Tibial artery (tissue), 4 donors: ENCODE measurements at places on chromosomes 16 and 17.

GRCh38 chr17:48155889-48156611 is 48.5 kb downstream of the SNX11 start:
- DNase-seq, result no peak

- no peak for DNase-seq
These were observed 16.6 kb downstream of the PDILT start for GRCh38 chr16:20387978-20388377.

GRCh38 chr16:85190572-85190971 is 78.3 kb upstream of the CIBAR2 start:
- no peak for DNase-seq

GRCh38 chr17:4261452-4261851 is 2.3 kb downstream of the ANKFY1 start:
- no peak for DNase-seq

- DNase-seq, result no peak
These were observed 9.9 kb upstream of the TMIGD1 start for GRCh38 chr17:30343796-30344195.

GRCh38 chr16:84478172-84478947 is 26.1 kb downstream of the MEAK7 start:
- no peak for DNase-seq

DNA sequence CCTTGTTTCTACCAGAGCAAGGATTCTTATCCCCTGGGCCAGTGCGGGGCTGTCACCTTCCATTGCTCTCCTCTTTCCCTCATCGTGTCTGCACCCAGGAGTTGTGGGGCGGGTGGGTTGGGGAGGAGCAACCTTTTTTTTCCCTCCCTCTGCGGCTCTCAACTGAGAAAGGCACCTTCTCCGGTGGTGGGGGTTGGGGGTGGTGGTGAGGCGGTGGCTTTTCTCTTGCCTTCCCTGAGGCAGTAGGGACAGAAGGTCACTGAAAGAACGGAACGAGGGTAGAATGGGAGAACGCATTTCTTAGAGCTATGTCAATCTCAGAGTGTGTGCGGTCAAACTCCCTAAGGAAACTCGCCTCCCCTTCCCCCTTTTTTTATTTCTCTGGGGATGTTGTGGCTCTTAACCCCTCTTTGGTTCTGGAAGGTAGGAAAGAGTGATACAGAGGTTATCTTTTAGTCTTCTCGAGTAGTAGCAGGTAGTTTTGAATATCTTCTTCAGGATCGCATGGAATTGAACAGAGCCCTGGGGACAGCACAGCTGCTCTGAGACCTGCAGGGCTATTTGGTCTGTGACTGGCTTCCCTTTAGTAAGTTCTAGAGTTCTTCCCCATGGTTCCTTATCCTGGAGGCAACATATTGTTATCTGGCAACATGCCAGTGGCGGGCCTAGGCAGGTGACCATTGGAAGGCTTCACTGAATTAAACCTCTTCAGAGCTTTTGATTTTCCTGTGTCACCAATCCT is 994 bp downstream of the CLTC start:
- peak; percentile 58 for DNase-seq

- DNase-seq, result no peak
These were observed 9.9 kb upstream of the SPPL2C start for GRCh38 chr17:45834471-45835396.

DNA sequence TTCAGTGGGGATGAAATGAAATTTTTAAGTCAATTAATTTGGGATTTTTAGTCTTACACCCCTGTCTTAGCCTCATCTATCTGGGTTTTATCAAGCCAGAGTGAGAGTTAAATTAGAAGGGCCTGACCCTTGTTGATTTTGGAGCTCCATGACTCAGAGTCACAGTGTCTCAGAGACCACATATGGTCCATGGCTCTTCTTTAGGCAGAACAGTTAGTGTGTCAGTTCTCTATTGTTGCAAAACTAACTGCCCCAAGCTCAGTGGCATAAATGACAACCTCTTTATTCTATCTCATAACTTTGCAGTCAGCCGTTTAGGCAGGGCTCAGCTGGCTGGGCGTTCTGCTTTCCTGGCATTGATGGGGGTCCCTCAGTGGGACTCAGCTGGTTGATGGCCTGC is 44.7 kb downstream of the IRF8 start:
- DNase-seq, result no peak

- DNase-seq, result no peak
These were observed 57.7 kb upstream of the BCAR1 start for GRCh38 chr16:75309156-75309555.

DNA sequence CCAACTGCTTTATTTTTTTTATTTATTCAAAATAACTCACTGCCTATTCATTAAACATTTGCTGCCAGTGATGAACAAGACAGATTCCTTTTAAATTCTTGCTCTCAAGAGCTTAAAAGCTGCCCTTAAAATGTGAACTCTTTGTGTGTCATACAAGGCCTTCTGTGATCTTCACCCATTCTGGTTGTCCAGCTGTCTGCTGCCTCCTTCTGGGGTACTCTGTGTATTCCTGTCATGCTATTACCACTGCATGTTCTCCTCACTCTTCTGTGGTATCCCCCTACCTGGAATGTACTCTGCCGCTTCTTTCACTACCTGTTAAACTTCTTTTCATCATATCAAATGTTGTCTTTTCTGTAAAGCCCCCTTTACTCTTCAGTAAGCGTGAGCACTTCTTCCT is 165.8 kb downstream of the CHD9 start:
- no peak for DNase-seq

GRCh38 chr17:40180694-40181093 is 3.4 kb downstream of the RAPGEFL1 start:
- DNase-seq, result no peak
